ENCODE measurements at places on chromosomes 2 and 18.

DNA sequence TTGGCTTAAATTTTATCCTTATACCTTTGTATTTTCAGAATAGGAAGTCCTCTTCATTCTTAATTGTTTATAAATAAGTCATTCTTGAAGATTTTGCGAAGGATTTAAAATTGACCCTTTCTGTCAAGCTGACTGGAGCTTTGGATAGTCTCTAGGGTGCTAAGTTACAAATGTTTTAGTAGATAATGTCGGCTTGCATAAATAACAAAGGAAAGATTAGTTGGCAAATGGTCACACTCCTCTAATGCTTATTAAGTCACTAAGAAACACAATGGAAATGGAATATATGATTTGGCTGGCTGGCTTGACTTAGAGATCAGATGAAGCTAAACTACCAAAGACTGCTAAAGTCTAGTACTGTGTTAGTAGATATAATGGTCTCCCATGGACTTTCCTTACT, 40.6 kb downstream of the UBXN4 start:
- DNase-seq = no peak

DNA sequence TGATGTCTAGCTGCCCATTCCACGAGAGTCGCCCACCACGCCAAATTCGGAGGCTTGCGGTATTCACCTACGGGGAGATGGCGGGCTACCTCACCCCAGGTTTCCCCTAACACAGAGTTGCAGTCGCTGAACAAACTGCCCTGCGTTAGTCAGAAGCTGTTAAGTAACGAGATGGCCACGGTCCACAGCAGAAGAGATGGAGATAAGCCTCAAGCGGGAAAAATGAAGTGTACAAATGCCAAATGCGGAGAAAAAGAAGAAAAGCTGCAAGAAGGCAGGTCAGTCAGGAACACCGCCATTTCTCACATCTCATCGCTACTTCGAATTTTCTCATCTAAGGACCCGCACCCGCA, 425 bp downstream of the ASB3 start:
- DNase-seq = no peak

DNA sequence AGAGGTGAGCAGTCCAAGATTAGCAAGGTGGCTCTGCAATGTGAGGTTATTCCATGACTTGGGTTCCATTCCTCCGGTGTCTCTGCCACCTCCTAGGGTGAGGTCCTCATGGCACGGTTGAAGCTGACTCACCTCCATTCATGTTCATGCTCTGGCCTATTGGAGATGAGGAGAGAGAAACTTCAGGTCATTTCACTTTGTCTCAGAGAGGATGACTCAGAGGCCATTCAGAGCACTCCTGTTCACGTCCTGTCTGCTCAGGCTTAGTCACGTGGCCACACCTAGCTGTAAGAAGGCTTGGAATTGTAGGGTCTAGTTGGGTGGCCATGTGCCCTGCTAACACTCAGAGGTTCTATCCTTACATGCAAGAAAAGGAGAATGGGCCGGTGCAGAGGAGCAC, 67.5 kb upstream of the MBOAT2 start:
- DNase-seq = no peak

- DNase-seq = no peak
Observed at GRCh38 chr2:45119855-45120254, 110.6 kb upstream of the SIX2 start.

DNA sequence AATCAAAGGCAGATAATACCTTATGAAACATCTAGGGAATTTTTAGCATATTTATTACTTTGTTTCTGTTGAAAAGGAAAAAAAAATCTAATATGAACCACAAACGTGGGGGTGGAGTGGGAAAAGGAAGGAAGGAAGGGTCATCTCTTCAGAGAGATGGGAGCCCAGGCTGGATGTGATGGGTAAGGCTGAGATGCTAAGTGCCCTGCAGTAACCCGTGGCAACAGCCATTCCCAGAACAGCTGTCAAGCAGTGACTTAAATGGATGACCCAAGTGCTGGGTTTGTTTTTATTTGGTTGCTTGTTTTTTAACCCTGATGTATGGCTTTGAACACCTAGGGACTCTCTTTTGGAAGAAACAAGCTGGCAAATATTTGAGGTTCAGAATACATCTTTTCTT, 50.7 kb upstream of the KLF7 start:
- DNase-seq = no peak

- DNase-seq = no peak
Observed at GRCh38 chr2:176079831-176080539, 3.8 kb downstream of the EVX2 start.

DNA sequence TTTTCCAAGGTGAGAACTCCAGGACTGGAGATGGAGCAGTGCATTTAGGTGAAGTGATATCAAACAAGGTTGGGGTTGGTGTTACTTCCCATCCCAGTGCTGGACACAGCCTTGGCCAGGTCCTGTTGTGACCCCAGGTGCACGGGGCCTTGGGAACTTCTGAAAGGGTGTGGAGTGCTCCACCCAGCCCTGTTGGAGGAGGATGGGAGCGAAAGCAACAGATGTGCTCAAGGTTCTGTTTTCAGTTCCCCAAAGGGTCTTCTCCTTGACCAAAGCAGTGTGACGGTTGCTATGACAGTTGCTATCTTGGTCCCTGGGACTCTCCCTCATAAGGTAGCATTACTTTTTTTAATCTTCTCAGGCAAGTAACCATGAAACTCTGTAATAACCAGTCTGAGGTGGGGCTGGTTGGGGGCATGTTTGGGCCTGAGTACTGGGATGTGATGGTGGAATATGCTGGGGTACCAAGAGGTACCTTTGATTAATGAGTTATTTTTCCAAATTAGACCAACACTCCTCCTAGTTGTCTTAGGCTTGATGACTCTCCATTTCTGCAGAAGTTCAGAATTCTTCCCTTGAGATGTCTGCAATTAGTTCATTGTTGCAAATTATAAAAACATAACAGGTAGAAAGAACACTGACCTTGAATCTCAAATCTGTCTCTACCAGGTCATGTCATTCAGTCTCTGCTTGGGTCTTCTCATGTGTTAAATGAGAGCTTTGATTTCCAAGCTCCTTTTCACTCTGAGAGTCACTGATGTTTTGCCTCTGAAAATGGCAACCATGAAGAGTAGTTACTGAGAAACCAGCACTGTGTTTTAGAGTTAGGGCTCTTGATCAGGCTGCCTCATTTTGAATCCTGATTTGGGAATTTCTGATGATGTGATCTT, 154.5 kb downstream of the RPIA start:
- DNase-seq = no peak

- DNase-seq = no peak
Observed at GRCh38 chr2:198715302-198715835, 742.4 kb downstream of the SATB2 start.

GRCh38 chr2:238945433-238946150, 97.7 kb downstream of the TWIST2 start:
- no peak for DNase-seq

- no peak for DNase-seq
Observed at GRCh38 chr2:72204156-72204785, 56.6 kb upstream of the CYP26B1 start.

DNA sequence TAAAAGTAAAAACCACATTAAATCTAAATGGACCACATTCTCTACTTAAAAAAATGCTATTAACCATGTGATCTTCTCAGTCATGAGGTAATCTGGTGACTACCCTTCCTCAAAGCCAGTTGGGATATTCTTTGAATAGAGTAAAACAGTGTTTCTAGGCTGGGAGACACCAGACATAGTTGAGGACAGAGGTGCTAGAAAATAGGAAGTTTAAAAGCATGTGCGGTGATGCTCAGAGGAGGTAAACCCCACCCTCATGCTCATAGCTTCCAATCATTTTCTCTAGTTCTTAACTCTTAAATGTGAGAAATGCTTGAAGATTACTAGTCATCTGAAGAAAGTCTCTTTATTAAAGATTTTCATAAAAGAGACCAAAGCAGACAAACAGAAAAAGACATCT, 30.7 kb upstream of the ELAC1 start:
- DNase-seq = no peak

DNA sequence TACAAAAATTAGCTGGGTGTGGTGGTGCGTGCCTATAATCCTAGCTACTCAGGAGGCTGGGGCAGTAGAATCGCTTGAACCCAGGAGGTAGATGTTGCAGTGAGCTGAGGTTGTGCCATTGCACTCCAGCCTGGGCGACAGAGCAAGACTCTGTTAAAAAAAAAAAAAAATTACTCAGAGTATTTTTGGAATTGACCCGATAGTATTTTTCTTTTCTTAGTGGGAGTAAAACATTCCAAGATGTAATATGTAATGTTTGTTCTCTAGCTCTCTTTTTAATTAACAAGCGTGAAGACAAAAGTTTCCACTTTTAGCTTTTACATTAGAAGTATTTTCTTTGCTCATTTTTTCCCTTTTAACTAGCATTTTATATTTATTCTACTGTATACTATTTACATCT, 12.0 kb upstream of the TMEM18 start:
- no peak for DNase-seq

DNA sequence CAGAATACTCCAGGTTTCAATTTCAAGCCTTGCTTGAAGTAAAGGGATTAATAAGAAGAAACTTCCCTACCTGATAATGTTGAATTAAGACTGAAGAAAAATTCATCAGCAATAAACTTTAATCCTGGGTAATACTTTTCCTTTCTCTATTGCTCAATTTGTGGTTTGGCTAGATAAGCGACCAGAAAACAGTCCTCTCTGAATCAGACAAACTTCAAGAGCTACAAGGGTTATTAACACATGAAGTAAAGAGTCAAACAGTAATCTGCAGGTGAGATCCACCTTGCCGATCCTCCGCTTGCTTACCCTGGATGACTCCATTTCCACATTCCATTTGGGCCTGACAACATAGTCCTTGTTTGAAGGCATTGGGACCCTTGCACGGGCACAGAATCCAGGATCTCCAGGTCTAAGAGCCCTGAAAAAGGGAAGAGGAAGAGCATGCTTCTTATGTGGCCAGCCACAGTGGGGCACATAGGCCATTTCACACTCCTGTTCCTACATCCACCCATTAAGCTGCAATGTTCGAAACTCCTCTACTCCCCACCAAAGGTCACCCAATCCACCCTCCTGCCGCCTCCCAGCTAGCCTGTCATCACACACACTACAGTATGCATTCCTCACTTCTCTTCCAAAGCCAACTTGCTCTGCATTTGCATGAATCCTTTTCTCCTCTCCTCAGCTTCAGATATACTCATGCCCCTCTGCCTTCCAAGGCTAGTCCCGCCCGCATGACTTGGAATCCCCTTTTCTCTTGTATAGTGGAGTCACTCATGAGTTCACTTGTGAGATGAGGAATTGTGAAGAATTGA, 39.8 kb downstream of the IWS1 start:
- no peak for DNase-seq

DNA sequence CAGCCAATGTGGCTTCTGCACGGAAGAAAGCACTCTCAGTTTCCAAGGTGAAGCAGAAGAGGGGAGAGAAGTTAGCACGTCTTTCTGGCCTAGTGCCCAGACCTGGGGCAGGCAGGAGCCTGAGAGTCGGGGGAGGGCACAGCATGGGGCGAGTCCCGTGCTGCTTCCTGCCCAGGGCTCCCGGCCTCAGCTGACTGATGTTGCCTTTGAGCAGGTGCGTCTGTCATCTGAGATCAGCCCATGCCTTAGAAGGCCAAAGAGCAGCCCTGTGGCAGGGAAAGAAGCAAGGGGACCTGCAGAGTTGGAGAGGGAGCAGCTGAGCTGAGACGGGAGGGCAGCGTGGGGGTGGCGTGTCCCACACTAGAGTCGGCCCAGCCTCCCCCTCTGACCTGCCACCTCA, 3.3 kb downstream of the KCNIP3 start:
- DNase-seq = no peak

GRCh38 chr2:161370981-161371380, 45.1 kb upstream of the TBR1 start:
- no peak for DNase-seq

DNA sequence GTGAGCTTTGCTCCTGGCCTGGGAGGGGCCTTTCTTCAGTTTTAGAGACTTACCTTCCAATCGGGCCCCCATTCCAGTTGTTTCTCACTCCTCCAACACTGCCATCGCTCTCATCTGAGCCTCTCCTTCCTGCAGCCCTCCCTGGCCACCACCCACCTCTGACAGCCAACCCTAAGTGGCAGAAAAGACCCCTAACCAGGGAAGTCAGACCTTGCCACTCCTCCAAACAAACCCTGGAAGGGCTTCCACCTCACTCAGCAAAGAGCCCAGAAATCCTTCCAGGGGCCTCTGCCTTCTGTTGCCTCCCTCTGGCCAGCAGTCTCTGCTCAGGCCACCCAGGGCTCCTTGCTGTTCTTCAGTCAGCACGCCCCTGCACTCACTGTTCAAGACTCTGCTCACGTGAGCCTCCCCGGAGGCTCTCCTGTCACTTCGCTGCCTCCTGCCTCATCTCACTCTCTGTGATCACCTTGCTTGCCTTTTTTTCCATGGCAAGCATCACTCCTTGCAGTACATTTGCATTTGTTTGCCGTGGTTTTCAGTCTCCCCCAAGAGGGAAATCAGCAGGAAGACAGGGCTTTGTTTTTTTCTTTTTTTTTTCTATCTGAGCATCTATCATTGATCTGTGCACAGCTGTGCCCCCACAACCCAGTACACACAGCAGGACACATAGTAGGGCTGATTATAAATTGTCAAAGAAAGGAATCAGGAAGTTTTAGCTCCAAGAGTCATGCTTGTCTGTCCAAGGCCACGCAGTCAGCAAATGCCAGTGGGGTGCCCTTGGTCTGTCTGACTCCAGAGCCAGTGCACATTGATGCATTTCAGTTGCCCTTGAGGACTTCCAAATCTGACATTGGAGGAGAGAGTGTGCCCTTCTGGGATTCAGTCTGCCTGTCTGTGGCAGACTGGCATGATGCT, 83.9 kb downstream of the INHBB start:
- DNase-seq = no peak

DNA sequence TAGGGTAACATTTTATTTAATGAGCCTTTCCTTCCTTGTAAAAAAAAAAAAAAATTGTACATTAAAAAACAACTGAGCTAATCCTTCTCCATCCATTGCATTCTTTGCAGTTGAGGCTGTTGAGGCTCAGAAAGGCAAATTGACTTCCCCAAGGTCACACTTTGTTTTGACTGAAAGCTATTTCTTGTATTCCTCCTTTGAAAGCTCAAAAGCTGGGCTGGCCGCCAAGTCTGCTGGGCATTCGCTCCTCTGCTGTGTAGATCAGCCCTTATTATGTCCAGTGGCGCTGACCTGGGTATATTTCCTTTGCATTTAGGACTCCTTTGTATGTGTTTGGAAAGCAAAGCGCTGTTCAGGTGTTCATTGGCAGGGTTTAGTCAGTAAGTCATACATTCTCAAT, 44.0 kb downstream of the SGPP2 start:
- no peak for DNase-seq

- no peak for DNase-seq
Observed at GRCh38 chr2:150023044-150023443, 435.5 kb upstream of the MMADHC start.
